ENCODE measurements at places on chromosomes 12 and 14.

GRCh38 chr14:103121846-103122584 is 1.2 kb upstream of the TNFAIP2 start:
- H3K27ac ChIP-seq = peak overlapping the region; percentile 88
- no peaks in the 10 kb centered on the region for H3K27me3 ChIP-seq
- H3K4me1 ChIP-seq = peaks cover 28% of the 10 kb centered on the region
- peaks cover 3% of the 10 kb centered on the region for H3K36me3 ChIP-seq
- H3K4me3 ChIP-seq = peak overlapping the region; percentile 69

GRCh38 chr12:124916374-124917134 is 2.1 kb upstream of the UBC start:
- H3K4me3 ChIP-seq = peak overlapping the region; percentile 93
- H3K4me1 ChIP-seq = peaks cover 70% of the 10 kb centered on the region
- H3K27me3 ChIP-seq = peaks cover 42% of the 10 kb centered on the region

DNA sequence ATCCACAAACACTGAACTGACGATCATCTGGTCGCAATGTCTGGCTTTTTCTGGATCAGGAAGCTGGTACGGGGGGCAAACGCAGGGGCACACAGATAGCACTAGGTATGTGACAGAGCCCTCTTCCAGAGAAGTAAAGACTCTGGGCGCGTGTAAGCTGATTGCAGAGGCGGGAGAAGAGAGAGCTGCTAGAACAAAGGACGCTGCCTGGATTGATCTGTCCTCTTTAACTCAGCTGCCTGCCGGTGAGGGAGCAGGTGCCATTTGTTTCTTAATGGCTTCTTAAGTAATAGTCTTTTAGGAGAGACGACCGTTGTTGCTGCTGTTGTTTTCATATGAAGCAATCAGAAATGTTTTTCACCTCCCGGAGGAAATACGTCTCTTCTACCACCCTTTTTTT is 77.3 kb downstream of the GLT1D1 start:
- peaks cover 6% of the 10 kb centered on the region for H3K4me1 ChIP-seq
- H3K27me3 ChIP-seq = no peaks in the 10 kb centered on the region
- no peak overlapping the region for H3K27ac ChIP-seq
- H3K36me3 ChIP-seq = peaks cover 3% of the 10 kb centered on the region
- H3K4me3 ChIP-seq = no peak overlapping the region

- H3K27ac ChIP-seq = no peak overlapping the region
- peaks cover 1% of the 10 kb centered on the region for H3K27me3 ChIP-seq
- DNase-seq = no peak
- peaks cover 20% of the 10 kb centered on the region for H3K36me3 ChIP-seq
Observed at GRCh38 chr12:46569826-46570439, 197.4 kb upstream of the SLC38A2 start.

DNA sequence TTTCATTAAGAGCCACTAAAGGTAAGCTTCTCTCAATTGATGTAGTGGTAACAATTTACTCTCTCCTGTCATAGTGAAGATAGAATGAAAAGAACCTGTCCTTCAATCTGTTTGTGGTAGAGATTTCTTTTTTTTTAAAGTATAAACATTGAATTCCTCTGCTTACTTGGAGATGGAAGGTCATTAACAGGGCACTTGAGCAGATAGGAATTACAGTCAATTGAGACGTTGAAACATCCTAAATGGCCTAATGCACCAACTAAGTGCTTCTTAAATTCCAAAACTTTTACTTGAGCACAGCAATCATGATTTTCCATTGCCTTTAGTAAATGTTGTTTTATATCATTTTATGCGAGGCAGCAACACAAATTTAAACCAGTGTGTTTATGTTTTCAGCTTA is 241.4 kb downstream of the FOXG1 start:
- no peak overlapping the region for H3K4me3 ChIP-seq
- no peaks in the 10 kb centered on the region for H3K27me3 ChIP-seq
- no peaks in the 10 kb centered on the region for H3K36me3 ChIP-seq

GRCh38 chr14:63231766-63232165 is 27.5 kb downstream of the RHOJ start:
- no peak for DNase-seq
- peaks cover 6% of the 10 kb centered on the region for H3K27me3 ChIP-seq
- peaks cover 64% of the 10 kb centered on the region for H3K36me3 ChIP-seq
- peaks cover 45% of the 10 kb centered on the region for H3K4me1 ChIP-seq
- H3K27ac ChIP-seq = no peak overlapping the region

DNA sequence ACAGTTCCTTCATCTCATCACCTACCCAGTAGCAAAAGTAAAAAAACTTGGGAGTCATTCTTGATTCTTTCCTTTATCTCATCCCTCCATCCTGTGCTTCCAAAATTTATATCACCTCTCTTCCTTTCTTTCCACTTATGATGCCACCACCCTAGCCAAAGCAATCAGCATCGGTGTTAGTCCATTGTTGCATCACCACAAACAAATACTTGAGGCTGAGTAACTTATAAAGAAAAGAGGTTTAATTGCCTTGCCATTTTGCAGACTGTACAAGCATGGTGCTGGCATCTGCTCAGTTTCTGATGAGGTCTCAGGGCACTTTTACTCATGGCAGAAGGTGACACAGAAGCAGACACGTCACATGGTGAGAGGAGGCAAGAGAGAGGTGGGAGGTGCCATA is 19.8 kb upstream of the CATSPERB start:
- no peak for DNase-seq
- H3K4me1 ChIP-seq = peaks cover 13% of the 10 kb centered on the region
- no peak overlapping the region for H3K4me3 ChIP-seq
- peaks cover 2% of the 10 kb centered on the region for H3K27me3 ChIP-seq
- no peaks in the 10 kb centered on the region for H3K36me3 ChIP-seq

DNA sequence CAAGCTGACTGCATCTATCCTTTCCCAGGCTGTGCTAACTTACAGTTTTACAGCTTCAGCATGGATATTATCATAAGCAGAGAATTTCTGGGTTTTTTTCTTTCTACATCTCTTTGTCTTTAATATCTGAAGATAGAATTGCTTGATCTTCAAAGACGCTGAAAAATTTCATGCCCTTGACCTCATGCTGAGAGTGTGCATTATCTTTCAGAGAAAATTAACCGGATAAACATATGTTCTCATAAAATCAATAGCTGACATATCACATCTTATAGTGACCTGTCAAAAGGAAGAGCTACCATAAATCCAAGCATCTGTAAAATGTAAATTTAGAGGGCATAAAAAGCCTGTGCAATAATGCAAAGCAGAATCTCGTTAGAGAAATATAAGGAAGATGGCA is 1704.1 kb upstream of the FLRT2 start:
- H3K4me1 ChIP-seq = no peaks in the 10 kb centered on the region
- H3K27me3 ChIP-seq = no peaks in the 10 kb centered on the region
- H3K27ac ChIP-seq = no peak overlapping the region
- DNase-seq = no peak
- H3K36me3 ChIP-seq = no peaks in the 10 kb centered on the region

GRCh38 chr12:59004456-59004855 is 84.2 kb upstream of the LRIG3 start:
- H3K36me3 ChIP-seq = no peaks in the 10 kb centered on the region
- no peaks in the 10 kb centered on the region for H3K4me1 ChIP-seq
- H3K4me3 ChIP-seq = no peak overlapping the region

GRCh38 chr14:49940808-49941421 is 48.0 kb downstream of the ARF6 start:
- no peak overlapping the region for H3K27ac ChIP-seq
- H3K4me3 ChIP-seq = no peak overlapping the region
- H3K36me3 ChIP-seq = peaks cover 12% of the 10 kb centered on the region
- DNase-seq = no peak
- H3K4me1 ChIP-seq = peaks cover 3% of the 10 kb centered on the region

DNA sequence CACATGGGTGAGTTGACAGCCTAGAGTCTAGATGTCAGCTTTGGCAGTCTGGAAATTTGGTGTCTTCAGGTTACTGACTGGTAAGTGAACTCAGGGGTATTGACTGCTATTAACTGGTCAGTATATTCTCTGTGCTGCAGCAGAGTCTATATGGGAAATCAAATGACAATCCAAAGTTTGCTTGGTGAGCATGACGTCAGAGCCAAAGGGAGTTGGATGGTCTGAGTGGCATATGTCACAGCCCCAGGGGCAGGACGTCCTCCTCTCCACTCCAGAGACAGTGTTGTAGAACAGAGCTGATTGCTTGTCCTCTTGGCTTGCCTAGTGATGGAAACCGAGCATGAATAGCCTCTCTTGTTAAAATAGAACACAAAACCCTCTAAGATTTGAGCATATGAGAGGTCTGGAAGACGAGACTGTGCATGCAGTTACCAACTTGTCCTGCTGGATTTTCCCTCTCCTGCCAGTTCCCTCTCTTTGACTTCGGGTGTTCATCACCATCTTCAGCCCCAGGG is 3.3 kb upstream of the TBC1D30 start:
- no peak for DNase-seq
- peaks cover 10% of the 10 kb centered on the region for H3K27me3 ChIP-seq
- no peak overlapping the region for H3K27ac ChIP-seq

DNA sequence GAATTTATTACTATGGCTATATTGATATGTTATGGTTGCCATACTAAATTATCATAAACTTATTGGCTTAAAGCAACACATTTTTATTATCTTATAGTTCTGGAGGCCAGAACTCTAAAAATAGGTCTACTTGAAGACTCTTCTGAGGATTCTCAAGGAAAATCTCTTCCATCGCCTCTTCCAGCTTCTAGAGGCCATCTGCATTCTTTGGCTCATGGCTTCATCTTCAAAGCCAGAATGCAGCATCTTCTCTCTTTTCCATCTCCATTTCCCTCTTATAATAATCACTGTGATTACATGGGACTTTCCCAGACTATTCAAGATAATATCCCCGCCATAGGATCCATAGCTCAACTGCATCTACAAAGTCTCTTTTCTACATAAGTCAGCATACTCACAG is 385.4 kb downstream of the RMST start:
- H3K4me1 ChIP-seq = no peaks in the 10 kb centered on the region
- H3K4me3 ChIP-seq = no peak overlapping the region
- no peak for DNase-seq
- H3K27ac ChIP-seq = no peak overlapping the region

GRCh38 chr12:9273276-9273675 is 65.1 kb upstream of the PZP start:
- DNase-seq = no peak
- no peaks in the 10 kb centered on the region for H3K27me3 ChIP-seq
- peaks cover 2% of the 10 kb centered on the region for H3K4me1 ChIP-seq
- H3K27ac ChIP-seq = no peak overlapping the region
- H3K36me3 ChIP-seq = no peaks in the 10 kb centered on the region

DNA sequence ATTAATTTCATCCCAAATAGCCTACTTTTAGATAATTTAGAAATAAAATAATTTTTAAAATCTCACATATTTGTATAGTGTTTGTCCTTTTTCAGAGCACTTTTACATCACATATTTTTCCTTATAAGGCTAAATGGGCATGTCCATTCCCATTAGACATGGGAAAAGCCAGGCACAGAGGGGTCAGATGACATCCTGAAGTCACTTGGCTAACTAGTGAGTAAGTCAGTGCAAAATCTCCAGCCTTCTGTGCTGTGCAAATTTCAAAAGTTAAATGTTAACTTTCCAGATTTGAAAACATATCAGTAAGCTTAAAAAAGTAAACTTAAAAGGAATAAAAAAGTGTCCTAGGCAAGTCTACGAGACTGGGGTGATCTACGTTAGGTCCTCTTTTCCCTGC is 117.4 kb downstream of the EMP1 start:
- no peak overlapping the region for H3K27ac ChIP-seq
- H3K27me3 ChIP-seq = peaks cover 8% of the 10 kb centered on the region
- H3K4me3 ChIP-seq = no peak overlapping the region
- no peak for DNase-seq

GRCh38 chr12:123364532-123365024 is at the start of gene SBNO1:
TSS of gene SBNO1 (minus strand) at chr12:123364847. CDS start at chr12:123350441, 14,406 bp downstream.
- peak within 1 kb of the TSS; percentile 95 for H3K27ac ChIP-seq
- H3K27me3 ChIP-seq = peaks cover 9% of the 10 kb centered on the region
- H3K4me3 ChIP-seq = peak within 1 kb of the TSS; percentile 96

GRCh38 chr14:45810152-45810872 is 557.3 kb upstream of the MIS18BP1 start:
- no peaks in the 10 kb centered on the region for H3K4me1 ChIP-seq
- H3K27ac ChIP-seq = no peak overlapping the region
- DNase-seq = peak; percentile 3
- no peaks in the 10 kb centered on the region for H3K27me3 ChIP-seq
- H3K36me3 ChIP-seq = no peaks in the 10 kb centered on the region
- no peak overlapping the region for H3K4me3 ChIP-seq

DNA sequence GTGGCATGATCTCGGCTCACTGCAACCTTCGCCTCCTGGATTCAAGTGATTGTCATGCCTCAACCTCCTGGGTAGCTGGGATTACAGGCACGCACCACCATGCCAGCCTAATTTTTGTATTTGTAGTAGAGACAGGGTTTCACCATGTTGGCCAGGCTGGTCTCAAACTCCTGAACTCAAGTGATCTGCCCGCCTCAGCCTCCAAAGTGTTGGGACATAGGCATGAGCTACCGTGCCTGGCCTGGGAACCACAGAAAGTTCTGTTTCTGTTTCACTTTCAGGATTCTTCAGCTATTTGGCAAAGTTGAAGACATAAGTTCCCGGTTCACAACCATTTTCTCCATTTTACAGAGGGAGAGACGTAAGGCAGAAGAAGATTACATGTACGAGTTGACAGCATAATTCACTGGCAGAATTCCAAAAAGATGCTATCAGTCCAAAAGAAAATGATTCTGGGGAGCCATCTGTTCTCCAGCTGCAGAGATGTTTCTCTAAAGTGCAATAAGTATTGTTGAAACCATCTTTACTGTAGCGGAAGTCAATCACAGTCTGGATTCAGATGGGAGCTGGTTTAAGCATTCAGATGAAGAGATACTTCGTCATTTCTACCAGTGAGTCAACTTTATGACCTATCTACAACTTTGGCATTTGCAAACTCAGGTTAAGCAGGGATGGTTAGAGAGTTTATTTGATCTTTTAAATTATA is 8.1 kb upstream of the RNF34 start:
- H3K27ac ChIP-seq = no peak overlapping the region
- H3K4me3 ChIP-seq = no peak overlapping the region
- DNase-seq = no peak
- no peaks in the 10 kb centered on the region for H3K36me3 ChIP-seq

- no peak for DNase-seq
- peaks cover under 1% of the 10 kb centered on the region for H3K27me3 ChIP-seq
- H3K36me3 ChIP-seq = no peaks in the 10 kb centered on the region
- no peak overlapping the region for H3K27ac ChIP-seq
Observed at GRCh38 chr14:54225457-54226060, 171.2 kb upstream of the CDKN3 start.

DNA sequence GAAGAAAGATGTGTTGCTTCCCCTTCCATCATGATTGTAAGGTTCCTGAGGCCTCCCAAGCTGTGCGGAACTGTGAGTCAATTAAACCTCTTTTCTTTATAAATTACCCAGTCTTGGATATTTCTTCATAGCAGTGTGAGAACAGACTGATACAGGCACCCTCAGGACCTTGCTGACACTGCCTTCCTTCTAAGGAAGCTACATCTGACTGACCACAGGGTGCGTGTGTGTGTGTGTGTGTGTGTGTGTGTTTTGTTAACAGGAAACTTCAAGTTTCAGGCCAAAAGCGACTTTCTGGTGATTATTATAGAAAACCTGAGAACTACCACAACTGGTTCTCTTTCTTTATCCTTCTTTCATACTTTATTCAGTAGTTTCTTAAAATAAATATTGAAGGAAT is 149.0 kb downstream of the CAPZA3 start:
- no peaks in the 10 kb centered on the region for H3K36me3 ChIP-seq
- H3K27ac ChIP-seq = no peak overlapping the region

All from endothelial cell (in vitro differentiated cells).